ENCODE measurements at places on chromosomes 12 and 14.

- no peak for DNase-seq
Observed at GRCh38 chr12:81502912-81503695, 256.0 kb downstream of the PPFIA2 start.

- no peak for DNase-seq
Observed at GRCh38 chr12:15620741-15621539, 168.2 kb downstream of the EPS8 start.

DNA sequence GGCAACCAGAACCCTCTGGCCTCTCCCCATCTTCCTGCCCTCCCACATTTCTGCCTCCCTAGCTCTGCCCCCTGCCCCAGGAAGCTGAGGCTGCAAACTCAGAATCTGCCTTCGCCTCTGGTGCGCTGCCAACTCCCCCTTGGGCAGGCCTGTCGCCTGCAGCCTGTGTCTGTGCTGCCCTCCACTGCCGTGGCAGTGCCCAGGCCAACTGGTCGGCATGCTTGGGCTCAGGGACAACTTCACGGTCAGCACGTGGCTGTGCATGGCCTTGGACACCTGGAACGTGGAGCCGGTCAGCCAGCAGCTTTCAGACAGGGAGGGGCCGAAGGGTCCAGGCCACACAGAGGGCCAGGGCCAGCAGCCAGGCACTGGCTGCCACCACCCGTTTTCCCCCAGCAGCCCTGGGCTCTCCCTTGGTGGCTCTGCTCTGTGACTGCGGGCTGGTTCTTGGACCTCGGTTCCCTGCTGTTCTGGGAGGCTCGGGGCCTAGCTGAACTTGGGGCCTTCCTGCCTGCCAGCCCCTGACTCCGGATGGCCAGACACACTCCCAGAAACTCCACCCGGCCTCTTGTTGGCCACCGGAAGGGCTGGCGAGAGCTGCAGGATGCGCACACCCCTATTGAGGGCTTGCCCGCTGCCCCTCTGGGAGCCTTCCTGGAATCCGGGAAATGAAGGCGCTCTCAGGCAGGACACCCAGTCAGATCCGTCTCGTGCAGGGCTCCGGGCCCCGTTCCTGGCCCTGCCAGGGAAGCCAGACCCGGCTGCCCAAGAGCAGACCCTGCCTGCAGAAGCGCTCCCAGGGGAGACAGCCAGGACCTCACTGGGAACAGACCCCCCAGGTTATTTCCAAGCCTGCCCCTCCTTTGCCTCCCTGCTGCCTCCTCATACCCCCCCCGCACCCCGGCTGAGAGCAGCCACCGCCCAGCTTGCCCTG, 34.2 kb upstream of the PPP1R13B start:
- DNase-seq = no peak

- no peak for DNase-seq
Observed at GRCh38 chr12:40175045-40175444, 49.8 kb upstream of the LRRK2 start.

DNA sequence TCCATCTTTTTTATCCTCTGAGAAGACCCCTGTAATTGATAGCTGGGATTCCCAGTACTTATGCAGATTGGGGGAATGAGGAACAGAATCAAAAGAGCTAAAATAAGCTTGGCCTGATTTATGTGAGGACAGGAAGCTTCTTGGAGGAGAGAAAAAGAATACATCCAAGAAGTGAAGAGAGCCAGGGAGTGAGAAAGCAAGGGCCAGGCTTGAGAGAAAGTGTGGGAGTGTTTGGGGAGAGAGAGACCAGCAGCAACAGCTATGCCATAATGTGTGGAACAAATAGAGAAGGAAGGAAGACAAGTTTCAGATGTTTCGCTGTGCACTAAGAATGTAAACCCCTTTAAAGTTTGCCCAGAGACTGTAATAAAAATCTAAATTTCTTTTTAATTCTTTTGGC, 4.0 kb upstream of the CCDC184 start:
- DNase-seq = no peak

GRCh38 chr12:53004178-53004577, 2.1 kb upstream of the EIF4B start:
- no peak for DNase-seq

GRCh38 chr12:23617749-23618148, 331.7 kb downstream of the SOX5 start:
- no peak for DNase-seq

GRCh38 chr12:110343114-110343513, 60.4 kb downstream of the ANAPC7 start:
- DNase-seq = no peak

- DNase-seq = no peak
Observed at GRCh38 chr12:132373901-132374611, 44.7 kb upstream of the GALNT9 start.

DNA sequence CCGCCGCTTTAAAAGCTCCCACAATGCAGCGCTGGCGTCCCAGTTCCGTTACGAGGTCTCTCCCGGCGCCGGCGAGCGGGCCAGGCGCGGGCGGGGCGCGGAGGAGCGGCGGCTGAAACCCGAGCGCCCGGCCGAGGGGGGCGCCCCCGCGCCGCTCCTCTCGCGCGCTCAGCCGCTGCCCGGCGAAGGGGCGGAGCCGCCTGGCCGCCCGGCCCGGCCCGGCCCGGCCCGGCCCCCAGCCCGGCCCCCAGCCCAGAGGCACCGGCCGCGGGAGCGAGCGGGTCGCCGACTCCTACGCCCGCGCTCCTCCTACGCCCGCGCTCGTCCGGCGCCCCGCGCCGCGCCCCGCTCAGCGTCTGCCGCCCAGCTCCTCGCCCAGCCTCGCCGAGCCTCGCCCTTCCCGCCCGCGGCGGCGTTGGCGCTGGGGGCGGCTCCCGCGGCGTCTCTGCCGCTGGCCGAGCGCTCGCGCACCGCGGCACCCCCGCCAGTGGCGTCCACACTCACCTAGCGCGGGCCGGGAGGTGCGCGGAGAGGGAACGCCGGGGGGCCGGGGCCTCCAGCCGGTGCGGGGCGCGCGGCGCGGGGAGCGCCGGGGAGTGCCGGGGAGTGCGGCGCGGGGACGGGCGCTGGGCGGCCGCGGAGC, at the start of gene RASSF8:
RASSF8 (plus strand) TSS at position 255 of the 643 bp plus-strand sequence. CDS start 96,662 bp downstream, outside the sequence.
- no peak for DNase-seq

GRCh38 chr12:16112130-16112529, 165.4 kb downstream of the SLC15A5 start:
- no peak for DNase-seq

GRCh38 chr14:51652168-51653078, 713 bp downstream of the FRMD6 start:
- no peak for DNase-seq

DNA sequence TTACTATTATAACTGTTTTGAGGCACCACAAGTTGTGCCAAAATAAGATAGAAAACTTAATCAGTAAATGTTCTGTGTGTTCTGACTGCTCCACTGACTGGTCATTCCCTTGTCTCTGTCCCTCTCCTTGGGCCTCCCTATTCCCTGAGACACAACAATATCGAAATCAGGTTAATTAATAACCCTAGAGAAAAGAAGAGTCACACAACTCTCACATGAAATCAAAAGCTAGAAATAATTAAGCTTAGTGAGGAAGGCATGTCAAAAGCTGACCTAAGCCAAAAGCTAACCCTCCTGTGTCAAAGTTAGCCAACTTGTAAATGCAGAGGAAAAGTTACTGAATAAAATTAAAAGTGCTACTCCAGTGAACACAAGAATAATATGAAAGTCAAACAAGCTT, 53.8 kb upstream of the CCDC196 start:
- no peak for DNase-seq

GRCh38 chr12:42582050-42582449, 7.5 kb downstream of the PRICKLE1 start:
- DNase-seq = no peak

DNA sequence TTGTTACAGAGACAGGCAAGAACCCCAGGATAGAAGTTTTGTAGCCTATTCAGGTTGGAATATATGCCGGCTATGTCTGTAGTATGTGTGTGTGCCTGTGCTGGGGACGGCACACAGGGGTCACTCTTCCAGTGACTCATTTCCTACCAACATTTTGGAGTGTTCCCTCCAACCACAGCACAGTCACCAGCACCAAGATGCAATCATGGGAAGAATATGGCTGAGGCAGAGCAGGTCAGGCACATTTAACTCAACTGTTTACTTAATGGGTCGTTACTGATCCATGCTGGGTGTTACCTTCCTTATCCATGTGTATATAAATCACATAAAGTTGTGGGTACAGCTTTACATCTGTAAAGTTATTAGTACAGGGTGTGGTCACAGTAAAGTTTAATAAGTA, 178.3 kb downstream of the PRKD1 start:
- no peak for DNase-seq
